ENCODE measurements at places on chromosomes 13 and 19.

- DNase-seq = no peak
Measured at GRCh38 chr13:23915308-23915707, 18.0 kb upstream of the C1QTNF9B start.

- DNase-seq = no peak
Measured at GRCh38 chr19:40685016-40685526, 5.4 kb downstream of the NUMBL start.

DNA sequence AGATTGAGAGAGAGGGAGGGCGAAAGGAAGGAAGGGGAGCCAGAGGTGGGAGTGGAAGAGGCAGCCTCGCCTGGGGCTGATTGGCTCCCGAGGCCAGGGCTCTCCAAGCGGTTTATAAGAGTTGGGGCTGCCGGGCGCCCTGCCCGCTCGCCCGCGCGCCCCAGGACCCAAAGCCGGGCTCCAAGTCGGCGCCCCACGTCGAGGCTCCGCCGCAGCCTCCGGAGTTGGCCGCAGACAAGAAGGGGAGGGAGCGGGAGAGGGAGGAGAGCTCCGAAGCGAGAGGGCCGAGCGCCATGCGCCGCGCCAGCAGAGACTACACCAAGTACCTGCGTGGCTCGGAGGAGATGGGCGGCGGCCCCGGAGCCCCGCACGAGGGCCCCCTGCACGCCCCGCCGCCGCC is at the start of gene TNFSF11:
TSS of gene TNFSF11 (plus strand) at position 142 of the 400 bp plus-strand sequence. CDS start at position 294, 152 bp downstream.
- DNase-seq = no peak

GRCh38 chr13:75194717-75195462 is 287.1 kb downstream of the TBC1D4 start:
- DNase-seq = no peak

DNA sequence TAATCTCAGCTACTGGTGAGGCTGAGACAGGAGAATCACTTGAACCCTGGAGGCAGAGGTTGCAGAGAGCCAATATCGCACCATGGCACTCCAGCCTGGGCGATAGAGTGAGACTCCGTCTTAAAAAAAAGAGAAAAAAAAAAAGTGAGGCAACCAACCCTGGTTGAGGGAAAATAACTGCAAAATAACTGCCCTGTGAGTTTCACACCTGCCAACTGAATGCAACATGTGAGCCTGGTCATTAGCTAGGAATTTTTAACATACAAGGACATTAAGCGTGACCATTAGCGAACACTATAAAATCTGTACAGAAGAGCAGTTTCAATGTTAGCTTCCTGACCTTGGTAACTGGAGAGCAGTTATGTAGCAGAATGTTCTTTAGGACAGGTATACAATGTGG is 2.4 kb upstream of the CCNP start:
- DNase-seq = no peak

DNA sequence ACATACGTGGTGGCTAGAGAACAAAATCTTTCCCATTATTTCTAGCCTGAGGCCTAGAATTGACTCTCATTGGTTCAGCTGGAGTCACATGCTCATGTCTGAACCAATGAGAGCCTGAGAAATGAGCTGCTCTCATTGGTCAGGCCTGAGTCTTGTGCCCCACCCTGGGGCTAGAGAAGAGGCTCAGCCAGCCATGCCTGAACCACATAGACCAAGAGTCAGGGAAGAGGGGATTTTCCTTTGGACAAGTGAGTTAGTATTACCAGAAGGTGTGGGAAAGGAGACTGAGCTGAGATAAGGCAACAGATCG is 6.9 kb downstream of the FXYD5 start:
- DNase-seq = no peak

GRCh38 chr19:50292216-50292827 is 36.9 kb downstream of the KCNC3 start:
- no peak for DNase-seq

DNA sequence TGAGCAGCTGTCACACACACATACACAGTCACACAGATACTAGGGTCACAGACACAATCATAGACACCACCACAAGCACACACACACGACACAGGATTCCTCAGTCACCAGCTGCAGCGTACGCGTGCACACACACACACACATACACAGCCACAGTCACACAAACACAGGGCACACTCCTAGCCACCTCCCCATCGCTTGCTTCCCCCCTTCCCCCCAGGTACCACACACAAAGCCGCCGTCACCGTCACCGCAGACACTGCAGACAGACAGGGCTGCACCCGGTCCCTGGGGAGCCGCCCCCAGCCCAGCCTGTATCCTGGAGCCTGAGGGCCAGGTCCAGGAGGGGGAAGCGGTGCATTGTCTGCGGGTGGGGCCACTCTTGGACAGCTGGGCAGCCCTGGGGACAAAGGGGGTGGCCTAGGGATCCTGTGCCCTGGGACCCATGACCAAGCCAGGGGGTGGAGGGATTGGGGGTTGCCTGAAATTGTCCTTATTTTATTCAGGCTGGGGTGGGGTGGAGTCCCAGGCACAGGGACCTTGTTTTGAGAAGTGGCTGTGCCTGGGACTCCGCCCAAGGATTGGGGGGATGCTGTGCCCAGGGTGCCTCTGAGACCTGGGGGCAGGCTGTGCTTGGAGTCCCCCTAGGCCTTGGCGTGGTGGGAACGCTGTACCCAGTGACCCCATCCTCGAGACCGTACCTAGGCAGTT is 957 bp downstream of the NUMBL start:
- peak; percentile 31 for DNase-seq

GRCh38 chr19:31299665-31300064 is 49.6 kb downstream of the TSHZ3 start:
- no peak for DNase-seq

DNA sequence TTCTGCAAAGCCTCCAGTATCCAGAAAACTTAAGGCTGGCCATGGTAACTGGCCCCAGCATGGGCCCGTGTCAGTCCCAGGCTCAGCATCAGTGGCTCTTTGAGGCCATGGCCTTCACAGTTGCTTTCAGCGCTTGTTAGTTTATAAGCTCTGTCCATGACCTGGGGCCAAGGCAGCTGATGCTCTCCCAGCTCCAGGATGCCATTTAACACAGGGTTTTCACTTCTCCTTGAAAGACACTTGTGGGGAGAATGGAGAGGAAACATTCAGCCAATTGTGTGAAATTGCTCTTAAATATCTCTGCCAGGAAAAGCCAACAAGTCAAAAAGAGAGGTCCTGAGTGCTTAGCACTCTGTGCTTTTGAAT is 321.3 kb downstream of the FOXO1 start:
- DNase-seq = no peak

DNA sequence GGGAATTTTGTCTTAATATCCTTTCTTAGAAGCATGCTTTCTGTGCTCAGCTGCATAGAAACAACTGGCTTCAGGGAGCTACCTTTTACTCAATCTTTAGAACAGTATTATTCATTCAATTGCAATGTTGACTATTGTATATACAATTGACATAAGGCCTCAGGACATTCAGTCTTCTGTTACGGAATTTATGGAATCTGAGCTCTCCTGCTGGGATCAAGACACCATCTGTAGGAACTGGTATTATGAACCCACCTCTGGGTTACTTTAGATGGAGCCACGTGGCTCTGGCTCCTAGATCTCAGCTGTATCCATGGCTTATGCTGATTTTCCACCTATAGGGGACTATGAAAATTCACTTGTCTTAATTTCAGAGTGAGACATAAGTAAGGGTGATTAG is 716.2 kb upstream of the GPC6 start:
- DNase-seq = no peak

DNA sequence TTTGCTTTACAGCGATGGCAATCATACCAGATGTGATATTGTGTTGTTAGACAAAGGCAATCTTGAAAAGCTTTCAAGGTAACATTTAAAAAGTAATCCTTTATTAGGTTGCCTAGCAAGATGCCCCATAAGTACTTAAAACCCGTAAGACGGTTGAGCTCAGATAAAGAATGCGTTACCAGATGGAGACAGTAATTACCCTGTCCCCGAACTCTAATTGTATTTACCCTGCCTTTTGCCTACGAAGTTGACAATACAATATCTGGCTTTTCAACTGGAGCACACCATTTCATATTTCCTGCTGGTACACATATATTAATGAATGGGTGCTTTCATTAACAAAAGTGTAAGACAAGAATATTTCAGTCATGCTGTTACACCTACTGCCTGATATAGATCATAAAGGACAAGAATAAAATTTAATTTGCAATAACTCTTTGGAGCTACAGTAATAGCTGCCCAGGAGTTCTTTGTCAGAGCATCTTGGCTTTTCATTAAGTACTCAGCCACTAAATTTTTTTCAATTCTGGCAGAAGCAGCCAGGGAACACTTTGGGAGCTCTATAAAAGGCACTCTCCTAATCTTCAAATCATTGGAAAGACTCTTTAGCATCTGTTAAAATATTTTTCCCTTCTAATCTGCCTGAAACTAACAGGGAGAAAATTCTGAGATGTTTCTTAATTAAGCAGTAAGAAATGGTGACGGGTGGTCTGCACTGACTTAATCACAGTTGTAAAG is 63.8 kb downstream of the DCT start:
- no peak for DNase-seq

DNA sequence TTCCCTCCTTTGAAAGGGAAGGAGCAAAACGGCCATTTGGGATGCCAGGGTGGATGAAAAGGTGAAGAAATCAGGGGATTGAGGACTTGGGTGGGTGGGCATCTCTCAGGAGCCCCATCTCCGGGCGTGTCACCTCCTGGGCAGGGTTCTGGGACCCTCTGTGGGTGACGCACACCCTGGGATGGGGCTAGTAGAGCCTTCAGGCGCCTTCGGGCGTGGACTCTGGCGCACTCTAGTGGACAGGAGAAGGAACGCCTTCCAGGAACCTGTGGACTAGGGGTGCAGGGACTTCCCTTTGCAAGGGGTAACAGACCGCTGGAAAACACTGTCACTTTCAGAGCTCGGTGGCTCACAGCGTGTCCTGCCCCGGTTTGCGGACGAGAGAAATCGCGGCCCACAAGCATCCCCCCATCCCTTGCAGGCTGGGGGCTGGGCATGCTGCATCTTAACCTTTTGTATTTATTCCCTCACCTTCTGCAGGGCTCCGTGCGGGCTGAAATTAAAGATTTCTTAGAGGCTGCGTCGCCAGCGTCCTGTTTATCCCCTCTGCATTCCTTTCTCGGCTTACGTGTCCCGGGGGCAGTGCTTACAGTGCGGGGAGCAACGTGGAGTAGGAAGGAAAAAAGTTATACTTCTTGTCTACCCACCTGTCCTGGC is 15.2 kb upstream of the S1PR4 start:
- peak; percentile 38 for DNase-seq

- DNase-seq = peak; percentile 83
Measured at GRCh38 chr13:52617070-52618060, 24.9 kb upstream of the HNRNPA1L2 start.

DNA sequence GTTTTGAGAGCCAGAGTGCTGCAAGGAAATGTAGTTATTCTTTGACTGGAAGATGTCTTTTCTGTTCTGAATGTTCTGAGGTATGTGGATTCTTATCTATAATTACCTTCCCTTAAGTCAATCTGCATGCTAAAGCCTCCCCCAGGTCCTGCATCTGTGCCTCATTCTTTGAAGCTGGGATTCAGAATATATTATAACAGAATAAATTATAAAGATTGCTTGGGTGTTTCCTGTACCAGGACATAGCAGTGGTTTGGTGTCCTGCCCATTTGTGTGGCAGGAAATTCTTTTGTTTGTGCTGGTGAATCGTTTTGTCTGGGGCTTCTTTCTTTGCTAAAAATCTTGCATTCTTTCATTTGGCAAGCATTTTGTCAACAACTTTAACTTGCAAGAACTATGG is 60.2 kb downstream of the ITGBL1 start:
- no peak for DNase-seq

GRCh38 chr19:5985098-5985783 is 7.3 kb upstream of the RANBP3 start:
- DNase-seq = no peak

GRCh38 chr13:23771956-23772355 is 117.2 kb downstream of the MIPEP start:
- no peak for DNase-seq

- DNase-seq = peak; percentile 81
Measured at GRCh38 chr19:56110515-56111448, 10.3 kb downstream of the ZNF787 start.

- DNase-seq = no peak
Measured at GRCh38 chr13:112820318-112820717, 130.5 kb downstream of the ATP11A start.

GRCh38 chr19:33376423-33376822 is 2.9 kb downstream of the CEBPG start:
- DNase-seq = no peak

- DNase-seq = no peak
Measured at GRCh38 chr19:51090471-51090870, 7.8 kb upstream of the KLK14 start.

DNA sequence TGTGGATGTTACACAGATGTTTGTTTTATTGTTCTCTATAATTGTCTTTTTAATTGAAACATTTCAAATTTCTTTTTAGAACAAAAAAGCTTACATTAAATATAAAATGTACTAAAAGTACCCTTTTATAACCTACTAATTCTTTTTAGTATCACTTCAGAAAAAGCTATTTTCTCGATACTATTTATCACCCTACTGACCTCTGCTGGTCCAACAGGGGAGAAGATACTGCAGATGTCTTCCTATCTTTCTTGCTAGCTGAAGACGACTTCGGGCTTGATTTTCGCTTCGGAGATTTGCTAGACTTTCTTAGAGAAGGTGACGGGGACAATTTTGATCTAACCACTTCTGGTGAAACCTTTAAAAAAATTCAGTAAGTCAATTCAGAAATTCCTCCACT is 42.4 kb downstream of the ZC3H13 start:
- DNase-seq = no peak

GRCh38 chr13:37029617-37030016 is 29.0 kb downstream of the EXOSC8 start:
- DNase-seq = no peak

GRCh38 chr13:99303863-99304521 is 3.2 kb downstream of the GPR183 start:
- no peak for DNase-seq

DNA sequence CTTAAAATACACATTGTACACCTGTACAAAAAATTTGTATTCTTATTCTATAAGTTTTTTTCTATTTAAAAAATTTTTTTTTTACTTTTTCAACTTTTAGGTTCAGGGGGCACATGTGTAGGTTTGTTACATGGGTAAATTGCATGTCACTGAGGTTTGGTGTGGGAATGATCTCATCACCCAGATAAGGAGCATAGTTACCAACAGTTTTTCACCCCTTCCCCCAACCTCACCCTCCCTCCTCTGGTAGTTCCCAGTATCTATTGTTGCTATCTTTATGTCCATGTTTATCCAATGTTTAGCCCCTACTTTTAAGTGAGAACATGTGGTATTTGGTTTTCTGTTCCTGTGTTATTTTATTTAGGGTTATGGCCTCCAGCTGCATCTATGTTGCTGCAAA is 89.9 kb downstream of the CDK8 start:
- no peak for DNase-seq
